ENCODE measurements at places on chromosomes 12 and 14.

GRCh38 chr12:91276509-91276908 is 93.9 kb upstream of the DCN start:
- DNase-seq, result no peak

- DNase-seq, result no peak
Measured at GRCh38 chr12:112881602-112882001, 25.2 kb upstream of the OAS1 start.

DNA sequence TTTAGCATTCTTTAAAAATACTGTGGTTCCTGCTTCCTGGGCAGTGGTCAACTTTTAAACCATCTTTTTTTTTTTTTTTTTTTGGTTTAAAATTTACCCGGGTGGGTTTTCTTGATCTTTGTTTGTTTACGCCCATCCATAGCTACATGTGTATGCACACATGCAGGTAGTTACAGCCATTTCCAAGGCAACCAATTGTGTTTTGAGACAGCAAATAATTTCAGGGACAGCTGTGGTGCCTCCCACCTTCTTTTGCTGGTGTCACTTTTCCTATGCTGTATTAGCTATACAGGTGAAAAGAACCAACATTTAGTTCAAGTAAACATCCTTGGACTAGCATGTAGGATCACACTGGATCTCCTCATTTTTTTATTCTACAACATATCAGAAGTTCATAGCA is 52.0 kb upstream of the PSMA6 start:
- no peak for DNase-seq

DNA sequence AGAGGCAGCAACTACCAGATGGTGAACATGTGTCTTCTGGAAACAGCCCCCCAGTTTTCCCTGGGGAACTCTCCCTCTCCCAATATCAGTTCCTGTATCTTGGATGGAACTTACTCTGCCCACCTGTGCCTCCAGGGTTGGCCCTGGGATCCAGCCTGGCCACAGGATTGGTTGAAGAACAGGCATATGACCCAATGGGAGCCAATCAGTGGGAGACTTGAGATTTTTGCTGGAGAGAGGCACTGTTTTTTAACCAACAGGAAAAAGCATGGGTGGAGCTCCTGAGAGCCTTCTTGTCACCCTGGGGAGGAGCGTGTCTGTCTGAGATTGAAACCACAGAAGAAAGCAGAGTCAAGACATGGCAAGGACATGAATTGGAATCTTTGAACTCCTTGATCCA is 33.6 kb upstream of the COX6A1 start:
- DNase-seq, result no peak

GRCh38 chr14:65167072-65167645 is 64.8 kb upstream of the MAX start:
- no peak for DNase-seq

DNA sequence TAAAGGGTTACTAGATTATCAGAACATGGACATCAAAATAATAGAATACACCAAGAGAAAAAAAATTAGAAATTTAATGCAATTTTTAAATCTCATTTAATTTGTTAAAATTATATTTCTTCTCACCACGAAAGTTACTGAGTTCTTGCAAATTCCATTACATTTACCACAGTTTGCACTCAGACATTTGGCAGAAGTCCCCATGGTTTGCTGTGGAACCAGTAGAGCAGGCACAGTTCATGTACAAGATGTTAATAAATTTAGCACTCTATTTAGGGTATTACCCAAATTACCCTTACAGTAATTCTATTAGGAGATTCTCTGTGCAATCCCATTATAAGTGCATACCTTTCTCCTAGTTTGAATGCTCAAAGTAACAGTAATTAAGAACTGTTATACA is 9.7 kb downstream of the SCN8A start:
- DNase-seq, result no peak

GRCh38 chr14:55339770-55340169 is 68.5 kb downstream of the FBXO34 start:
- no peak for DNase-seq

DNA sequence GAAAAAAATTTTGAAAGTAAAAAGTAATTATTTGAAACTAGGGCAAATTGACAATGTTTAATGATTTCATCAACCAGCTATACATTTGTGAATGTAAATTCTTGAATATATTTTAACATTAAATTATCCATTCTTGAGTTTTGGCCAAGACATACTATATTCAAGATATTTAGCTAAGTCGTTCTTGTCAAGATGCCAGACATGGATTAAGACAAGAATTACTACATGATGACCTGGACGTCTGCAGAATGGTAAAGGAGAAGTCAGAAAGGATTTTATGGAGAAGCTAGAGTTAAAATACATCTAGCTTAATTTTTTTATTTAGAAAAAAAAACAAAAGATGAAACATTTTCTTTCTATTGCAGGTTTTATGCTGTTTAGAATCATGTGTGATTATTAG is 255.8 kb downstream of the TMTC2 start:
- DNase-seq, result no peak

DNA sequence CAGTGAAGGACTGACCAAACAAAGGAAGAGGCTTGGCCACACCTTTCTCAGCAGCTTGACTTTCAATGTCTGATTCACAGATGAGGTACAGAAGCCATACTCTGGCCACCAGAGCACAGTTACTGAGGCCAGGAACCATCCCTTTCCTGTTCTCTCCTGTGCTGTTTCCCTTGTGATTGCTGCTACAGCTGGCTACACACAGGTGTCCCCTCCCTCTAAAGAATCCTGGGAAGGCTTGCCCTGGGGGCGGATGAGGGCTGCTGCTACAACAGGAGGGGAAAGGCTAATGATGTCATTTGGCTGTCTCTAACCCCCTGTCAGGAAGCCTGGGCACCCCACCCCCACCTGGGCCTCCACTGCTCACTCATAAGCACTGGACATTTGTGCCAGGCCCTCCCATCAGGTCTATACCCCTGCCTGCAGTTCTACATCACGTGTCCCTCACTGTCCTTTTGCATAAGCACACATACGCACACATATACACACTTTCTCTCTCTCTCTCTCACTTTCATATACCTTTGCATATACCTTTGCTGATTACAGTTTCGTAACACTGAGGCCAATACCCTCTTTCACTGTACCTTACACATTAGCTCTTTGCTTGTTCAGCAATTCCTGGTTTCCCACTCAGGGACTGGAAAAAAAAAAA is 41.4 kb downstream of the PRPF40B start:
- no peak for DNase-seq

GRCh38 chr14:99254328-99255009 is 17.5 kb downstream of the BCL11B start:
- DNase-seq, result no peak

GRCh38 chr12:94659346-94659930 is 9.1 kb upstream of the TMCC3 start:
- no peak for DNase-seq

- no peak for DNase-seq
Measured at GRCh38 chr12:14396071-14396470, 30.6 kb downstream of the ATF7IP start.

DNA sequence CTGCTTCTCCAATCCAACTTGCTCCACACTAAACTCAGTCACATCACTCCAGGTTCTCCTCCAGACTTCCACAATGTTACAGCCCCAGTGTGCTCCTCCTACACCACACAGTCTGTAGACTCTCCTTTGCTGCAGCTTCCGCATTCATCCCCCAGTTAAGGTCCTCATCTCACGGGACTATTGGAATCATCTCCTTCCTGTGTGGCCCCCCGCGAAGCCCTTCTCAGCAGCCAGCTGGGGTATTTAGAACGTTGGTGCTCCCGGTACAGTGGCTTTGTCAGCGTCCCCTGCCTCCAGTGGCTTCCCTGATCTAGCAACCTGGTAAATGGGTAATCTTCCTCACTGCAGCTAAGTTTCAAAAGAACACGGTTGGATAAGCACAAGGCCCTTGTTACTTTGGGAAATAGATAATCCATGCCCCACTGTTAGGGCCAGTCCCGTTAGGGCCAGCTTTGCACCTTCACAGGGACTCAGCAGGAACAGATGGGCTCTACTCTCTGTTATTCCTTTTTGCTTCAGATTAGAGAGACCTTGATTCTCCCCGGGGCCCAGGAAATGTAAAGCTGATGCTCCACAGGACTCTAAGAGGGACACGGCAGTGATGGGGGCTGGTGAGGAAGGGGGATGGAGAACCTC is 823 bp upstream of the TSPAN11 start:
- no peak for DNase-seq

GRCh38 chr12:69927164-69927563 is 102.1 kb downstream of the MYRFL start:
- DNase-seq, result no peak

DNA sequence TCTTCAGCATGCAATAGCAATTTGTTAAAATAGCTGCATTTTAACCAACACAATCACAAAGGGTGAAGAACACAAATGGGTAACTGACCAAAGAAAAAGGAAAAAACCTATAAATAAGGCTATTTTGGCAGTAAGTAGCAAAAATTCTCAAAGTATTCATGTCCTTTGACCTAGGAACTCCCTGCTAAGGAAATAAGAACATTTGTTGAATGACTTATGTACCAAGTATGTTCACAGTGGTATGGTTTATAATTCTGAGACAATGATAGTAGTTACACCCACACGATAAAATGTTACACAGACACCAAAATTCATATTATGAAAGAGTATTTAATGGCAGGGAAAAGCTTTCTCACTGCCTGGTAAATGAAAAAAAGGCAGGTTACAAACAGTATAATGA is 16.9 kb downstream of the CCDC88C start:
- no peak for DNase-seq

DNA sequence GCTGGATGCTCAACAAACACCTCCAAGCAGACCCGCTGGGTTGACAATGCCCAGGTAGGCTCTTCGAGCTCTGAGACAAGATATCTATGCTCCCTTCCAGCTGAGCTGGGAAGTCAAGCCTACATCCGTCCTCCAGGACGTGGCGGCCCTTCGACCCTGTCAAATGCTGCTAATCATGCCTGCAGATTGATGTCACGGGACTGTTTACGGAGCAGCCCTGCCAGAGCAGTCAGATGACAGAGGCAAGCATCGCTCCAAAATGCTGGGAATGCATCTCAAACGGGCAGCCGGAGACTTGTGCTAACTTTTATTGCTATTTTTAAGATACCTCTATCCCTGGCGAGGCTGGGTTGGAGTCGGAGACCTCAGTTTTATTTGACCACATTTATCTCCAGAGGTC is 139.2 kb downstream of the NTF3 start:
- no peak for DNase-seq

- DNase-seq, result no peak
Measured at GRCh38 chr14:92747701-92748258, 647 bp downstream of the LGMN start.

- DNase-seq, result no peak
Measured at GRCh38 chr12:62301080-62301798, 41.0 kb downstream of the USP15 start.

- no peak for DNase-seq
Measured at GRCh38 chr12:112191840-112192321, 66.5 kb downstream of the TRAFD1 start.

DNA sequence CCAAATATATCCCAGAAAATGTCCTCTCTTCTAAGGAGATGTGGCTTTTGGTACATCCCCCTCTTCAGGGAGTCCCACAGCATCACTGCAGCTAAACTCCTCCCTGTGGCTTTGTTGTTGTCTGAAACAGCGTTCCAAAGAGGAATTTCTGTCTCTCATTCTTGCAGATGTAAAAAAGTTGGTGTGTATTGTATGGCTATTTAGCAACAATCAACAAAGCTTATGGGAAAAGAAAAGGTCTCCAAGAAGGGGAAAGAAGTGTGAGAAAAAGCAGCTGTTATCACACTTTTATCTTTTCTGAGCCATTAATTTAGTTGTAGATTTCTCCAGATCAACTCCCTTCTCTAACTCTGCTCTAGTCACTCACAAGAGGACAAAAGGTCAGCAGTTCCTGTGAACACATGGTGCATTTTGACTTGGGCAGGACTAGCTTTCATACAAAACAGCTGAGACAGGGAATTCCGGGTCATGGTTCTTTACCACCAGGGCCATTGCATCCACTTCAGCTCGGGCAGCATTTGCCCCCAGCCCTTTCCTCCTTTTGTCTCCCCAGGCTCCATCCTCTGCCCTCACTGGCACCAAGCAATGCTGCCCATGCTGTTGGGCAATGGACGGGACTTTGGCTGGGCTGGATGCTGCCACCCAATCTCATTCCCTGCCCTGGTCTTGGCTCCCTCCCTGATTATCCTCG is 184.7 kb downstream of the TMX1 start:
- no peak for DNase-seq

DNA sequence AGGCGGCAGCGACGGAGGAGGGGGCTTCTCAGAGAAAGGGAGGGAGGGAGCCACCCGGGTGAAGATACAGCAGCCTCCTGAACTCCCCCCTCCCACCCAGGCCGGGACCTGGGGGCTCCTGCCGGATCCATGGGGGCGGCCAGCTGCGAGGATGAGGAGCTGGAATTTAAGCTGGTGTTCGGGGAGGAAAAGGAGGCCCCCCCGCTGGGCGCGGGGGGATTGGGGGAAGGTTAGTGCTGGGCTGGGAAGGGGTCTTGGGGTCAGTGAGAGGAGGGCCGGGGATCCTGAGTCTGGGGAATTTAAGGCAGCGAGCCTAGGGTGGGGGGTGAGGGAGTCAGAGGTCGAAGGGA is 203 bp downstream of the NFATC4 start:
- no peak for DNase-seq

DNA sequence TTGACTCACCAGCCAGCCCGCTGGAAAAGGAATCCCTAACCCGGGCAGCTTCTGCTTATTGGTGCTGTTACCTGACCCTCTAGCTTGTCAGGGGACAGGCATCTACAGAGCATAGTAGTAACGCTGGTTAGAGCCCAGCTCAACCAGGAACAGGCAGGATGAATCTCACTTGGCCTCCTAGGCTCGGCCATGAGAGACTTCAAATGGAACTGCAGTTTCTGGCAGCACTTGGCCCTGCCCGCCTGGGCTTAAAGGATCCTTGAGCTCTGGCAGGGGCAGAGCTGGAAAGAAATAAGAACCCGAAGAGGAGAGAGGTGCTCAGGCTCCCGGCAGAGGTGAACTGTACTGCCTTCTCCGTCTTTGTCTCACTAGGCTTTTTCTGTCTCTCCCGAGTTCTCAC is 2.3 kb upstream of the LHX5 start:
- DNase-seq, result no peak

DNA sequence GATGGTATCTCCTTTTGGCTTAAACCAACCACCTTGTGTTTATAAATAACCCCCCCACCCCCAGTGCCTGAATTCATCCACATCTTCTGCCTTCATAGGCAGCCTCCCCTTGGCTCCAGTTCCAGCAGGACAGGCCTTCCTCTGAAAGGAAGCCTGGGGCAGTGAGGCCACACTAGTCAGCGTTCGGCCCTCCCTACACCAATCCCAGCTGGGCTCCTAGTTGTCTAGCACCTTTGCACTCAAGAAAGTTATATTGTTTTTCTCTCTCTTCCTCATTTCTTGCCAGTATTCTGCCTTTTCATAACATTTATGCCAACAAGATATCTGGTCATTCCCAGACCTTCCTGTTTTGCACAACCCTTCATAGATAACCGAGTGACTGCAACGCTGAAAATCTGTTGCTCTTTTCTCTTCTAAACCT is 73.1 kb upstream of the ACTN1 start:
- no peak for DNase-seq

- DNase-seq, result no peak
Measured at GRCh38 chr14:94356379-94357056, 31.9 kb downstream of the SERPINA1 start.

DNA sequence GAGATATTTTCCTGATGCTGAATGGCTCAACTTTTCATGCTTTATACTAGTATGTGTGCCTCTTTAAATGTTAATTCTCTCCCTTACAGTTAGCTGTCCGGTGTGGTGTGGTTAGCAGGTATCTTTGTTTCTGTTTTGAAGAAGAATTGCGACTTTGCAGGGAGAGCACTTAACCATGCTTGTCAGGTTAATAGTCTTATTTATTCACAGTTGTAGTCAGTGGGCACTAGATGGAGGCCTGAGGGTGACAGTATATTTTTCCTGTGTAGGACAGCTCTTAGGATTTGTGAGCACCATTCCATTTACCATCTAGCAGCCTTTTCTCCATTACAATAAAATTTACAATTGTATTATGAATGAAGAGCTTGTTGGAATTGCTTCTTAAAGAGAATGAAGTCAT is 34.9 kb downstream of the PDE3A start:
- no peak for DNase-seq
